ENCODE measurements at places on chromosomes 2 and 18.

GRCh38 chr2:158042245-158042644 lies 59.4 kb upstream of the UPP2 start:
- DNase-seq = no peak

DNA sequence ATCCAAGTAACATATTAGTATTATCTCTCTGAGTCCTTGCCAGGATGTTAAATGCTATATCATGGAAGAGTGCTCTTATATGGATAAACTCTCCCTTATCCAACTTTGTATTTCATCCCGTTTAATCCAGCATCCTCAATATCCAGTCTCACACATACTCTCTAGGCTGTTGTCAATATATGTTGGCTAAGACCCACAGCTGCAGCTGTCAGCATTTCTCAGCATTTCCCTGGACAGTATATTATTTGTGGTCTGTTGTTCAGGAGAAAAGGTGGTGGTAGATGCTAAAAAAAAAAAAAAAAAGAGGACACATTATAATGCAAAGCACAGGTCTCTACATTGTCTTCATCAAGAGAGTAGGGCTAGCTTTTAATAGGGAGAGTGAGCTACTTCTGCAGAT lies 1368.0 kb upstream of the ZEB2 start:
- DNase-seq = no peak

DNA sequence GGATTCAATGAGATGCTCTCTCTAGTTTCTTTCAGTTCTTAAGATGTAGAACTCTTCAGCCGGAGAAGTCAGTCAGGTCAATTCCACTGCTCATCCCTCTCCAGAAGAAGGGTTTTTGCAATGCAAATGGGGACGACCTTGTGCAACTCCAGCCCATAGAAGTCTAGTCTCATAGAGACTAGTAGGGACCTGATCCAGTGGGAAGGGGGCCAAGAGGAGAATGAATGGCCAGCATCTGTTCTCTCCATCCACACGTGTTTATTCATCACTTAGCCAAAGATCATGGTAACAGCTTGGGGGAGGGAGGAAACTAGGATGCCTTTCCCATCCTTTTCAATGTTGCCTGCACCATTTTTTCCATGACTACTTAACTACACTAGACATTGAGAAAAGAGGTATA lies 120.2 kb downstream of the LAMA3 start:
- DNase-seq = no peak

- DNase-seq = no peak
Observed at GRCh38 chr2:207787800-207788199, 18.1 kb upstream of the FZD5 start.

GRCh38 chr2:219627103-219628100 lies at the start of gene SLC4A3:
SLC4A3 (plus strand) TSS chr2:219627630; CDS start chr2:219627993, 363 bp downstream.
- peak; percentile 7 for DNase-seq

- no peak for DNase-seq
Observed at GRCh38 chr2:7525746-7526145, 608.5 kb downstream of the RNF144A start.

DNA sequence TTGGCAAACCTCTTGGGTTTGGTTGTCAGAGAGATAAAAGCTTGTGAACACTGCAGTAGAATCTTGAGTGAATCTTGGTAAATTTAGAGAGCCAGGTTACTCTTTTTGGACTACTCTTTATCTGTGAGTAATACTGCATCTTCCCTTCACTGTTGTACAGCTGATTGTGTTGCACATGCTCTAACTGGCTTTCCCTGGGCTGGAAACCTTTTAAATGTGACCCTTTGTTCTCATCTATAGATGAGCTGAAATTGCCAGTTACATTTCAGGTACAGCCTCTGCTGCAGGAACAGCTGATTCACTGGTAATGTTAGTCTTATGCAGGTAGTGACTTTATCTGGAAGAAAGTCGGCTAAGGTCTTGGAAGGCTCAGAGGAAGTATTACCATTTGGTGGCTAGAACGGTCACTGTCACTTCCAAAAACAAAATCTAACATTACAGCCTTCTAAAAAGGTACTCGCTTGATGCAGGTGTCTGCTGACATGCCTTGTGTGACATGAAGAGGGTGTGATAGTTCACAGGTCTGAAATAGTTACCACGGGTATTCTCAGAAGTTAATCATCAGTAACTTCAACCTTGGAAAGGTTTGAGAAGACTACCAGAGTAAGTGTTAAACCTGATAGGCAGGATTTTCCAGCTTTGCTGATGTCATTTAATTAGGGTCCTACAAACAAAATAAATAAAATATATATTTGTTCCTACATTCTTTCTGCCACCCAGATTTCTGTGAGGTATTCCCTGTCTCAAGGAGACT lies 851.1 kb downstream of the SLC4A3 start:
- no peak for DNase-seq

DNA sequence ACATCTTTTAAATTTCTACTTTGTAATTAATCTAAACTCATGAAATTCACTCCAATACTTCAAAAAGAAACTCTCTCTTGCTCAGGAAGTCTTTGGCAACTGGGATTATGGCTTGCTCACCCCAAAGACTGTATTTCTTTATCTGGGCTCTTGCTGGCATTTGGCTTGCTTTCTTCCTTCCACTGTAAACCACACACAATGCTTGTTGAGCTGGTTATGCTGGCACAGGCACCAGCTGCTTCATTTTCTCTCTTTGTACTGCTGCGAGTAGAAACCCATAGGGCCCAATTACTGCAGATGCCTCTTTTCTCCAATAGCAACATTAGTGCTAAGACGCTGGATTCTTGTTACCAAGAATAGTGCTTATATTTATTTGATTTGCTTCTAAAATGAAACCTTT lies 51.4 kb downstream of the SLC38A11 start:
- no peak for DNase-seq

GRCh38 chr2:173775440-173775839 lies 189.7 kb downstream of the SP3 start:
- DNase-seq = no peak

- DNase-seq = no peak
Observed at GRCh38 chr18:61154866-61155265, 178.4 kb upstream of the CDH20 start.

DNA sequence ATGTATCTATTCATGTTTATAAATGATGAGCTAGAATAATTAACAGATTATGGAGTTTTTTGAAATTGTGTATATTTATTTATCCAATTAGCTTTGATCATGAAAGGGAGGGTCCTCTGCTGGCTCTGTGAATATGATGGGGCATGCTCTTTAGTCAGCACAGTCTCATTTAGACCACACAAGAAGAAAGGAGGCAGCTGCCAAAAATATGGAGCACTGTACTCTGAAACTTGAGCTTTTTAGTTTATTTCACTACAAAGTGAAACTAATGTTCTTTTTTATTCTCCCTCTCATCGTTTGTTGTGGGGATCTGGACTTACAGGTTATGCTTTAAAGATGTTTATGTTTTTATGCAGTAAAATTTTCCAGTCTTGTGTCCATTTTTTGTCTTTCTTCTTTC lies 266.9 kb upstream of the GULP1 start:
- DNase-seq = no peak

- no peak for DNase-seq
Observed at GRCh38 chr2:201151127-201151981, 31.6 kb upstream of the CASP10 start.

DNA sequence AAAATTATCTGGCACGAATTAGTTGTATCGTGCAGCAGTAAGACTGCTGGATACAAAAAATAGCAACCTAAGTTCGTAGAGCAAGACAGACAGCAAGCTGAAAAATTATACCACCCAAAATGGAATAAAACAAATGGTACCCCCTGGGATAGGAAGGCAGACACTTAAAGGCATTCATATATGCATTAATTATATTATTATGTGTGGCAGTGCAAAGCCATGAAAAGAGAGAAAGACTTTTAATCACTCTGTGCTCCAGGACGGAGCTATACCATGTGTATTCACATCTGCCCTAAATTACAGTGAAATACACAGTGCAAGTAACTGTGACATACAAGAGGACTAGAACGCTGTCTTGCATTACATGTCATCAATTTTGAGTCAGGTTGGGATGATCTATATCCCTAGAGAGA lies 235.9 kb downstream of the GULP1 start:
- DNase-seq = no peak

DNA sequence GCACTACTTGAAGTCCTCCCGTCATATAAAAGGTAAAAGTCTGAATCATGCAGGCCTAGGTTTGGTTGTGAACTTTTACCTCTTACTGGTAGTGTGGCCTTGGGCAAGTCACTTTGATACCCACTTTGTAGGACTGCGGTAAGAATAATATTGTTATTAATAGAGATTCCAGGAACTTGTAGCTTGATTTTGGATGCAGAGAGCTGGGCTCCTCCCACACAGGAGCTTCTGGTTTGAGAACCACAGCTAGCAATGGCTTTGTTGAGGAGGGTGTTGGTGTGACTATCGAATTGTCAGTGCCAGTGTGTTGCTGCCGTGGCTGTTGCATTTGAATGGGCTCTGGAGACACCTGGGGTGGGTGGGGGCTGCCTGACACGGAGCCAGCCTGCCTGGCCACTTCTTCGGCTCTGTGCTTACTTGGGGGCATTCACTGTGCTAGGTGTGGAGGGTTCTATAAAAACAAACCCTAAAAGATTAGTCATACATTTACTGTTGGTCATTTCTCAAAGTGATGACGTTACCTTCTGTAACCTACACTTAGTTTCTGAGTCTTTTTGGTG lies 38.5 kb downstream of the ASAP2 start:
- no peak for DNase-seq

DNA sequence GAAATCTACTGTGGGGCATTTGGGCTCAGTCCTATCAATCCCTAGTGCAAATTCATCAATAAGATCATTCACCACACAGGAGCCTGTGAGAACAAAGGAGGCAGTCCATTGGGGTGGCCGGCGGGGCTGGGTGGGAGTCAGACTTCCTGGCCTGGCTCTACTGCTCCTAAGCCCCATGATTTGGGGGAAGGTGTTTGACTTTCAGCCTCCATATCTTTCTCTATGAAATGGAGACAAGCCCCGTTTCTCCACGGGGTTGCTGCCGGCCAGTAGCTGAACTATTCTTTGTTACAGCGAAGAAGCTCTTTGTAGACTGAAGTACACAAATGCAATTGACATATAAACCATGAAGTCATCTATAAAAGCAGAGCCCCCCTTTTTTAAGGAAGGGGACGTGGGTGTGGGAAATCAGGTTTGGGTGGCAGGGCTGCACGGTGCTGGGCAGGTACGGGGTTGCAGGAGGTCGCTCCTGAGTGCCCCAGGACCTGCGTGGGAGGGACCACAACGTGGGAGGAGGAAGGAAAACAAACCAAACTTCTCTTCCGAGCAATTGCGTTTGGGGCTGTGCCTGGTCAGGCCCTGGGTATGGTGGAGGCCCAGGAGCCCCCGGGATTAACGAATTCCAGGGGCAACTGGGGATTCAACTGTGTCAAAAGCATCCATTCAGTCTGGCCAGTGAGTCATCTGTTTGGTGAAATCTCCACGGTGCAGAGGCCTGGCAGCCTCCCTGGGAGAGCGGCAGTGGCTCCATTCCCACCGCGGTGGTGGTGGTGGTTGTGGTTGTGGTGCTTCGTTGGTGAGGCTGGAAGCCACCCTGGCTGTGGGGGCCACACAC lies 18.2 kb downstream of the FBLN7 start:
- DNase-seq = no peak

DNA sequence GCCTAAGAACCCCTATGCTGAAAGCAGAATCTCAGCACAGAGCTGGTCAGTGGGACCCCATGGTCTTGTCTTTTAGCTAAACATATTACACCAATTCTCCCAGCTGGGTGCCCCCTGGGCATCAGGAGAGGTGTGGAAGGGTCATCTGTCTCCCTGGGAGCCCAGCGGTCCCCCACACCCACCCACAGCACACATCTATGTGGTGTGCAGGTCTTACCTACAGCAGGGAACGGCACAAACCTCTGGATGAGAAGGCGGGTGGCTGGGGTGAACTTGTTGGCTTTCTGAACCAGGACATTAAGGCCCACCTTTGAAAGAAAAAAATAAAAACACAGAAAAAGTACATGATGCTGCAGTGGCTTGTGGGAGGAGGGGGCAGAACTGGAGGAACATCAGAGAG lies 70.7 kb downstream of the EMX1 start:
- no peak for DNase-seq

DNA sequence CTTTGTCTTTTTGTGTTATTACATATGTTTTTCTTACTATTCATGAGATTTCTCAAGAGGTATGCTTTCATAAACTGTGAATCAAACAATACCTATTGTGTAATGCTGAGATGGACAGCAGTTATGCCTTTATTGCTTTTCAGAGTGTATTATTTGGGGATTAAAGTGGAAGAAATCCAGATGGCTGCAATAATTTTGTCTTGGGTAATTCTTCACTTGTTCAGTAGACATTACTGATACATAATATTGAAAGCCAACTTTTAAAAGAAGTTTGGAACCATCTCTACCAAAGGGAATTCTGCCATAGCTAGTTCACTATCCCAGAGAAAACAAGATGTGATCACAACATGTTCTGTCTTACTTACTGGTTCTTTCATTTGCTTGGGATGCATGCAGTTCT lies 253.4 kb upstream of the ZSWIM2 start:
- DNase-seq = no peak

DNA sequence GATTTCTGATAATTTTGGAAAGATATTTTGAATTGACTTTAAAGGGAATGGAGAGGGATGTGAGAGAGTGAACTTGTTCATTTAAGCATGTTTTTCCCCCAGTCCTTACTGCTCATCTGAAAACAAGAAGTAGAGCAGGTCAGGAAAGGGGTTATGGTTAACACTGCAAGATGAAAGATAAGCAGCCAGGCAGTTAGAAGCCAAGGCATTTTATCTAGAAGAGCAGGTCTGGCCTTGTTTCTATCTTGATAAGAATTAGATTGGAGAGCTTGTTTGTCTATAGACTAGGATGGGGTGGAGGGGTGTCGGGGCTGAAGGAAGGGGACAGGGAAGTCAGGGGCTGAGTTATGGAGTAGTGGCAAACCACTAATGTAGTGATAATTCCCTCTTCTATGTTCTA lies 171.6 kb downstream of the IKZF2 start:
- DNase-seq = no peak

GRCh38 chr18:62716619-62717168 lies 1.4 kb downstream of the PHLPP1 start:
- DNase-seq = peak; percentile 8

Data from stimulated activated CD4-positive, alpha-beta T cell treated with anti-CD3 and anti-CD28 coated beads, Interleukin-1b, Interleukin-23, amount 100 ng/mL, for 4 hours (primary cell).